ENCODE measurements at places on chromosomes 11 and 22.

- DNase-seq, result no peak
Observed at GRCh38 chr11:3015796-3016195, 23.7 kb upstream of the NAP1L4 start.

GRCh38 chr11:62030071-62030684 lies 62.7 kb upstream of the FTH1 start:
- DNase-seq, result no peak

GRCh38 chr11:115550291-115551059 lies 46.3 kb upstream of the CADM1 start:
- DNase-seq, result no peak

DNA sequence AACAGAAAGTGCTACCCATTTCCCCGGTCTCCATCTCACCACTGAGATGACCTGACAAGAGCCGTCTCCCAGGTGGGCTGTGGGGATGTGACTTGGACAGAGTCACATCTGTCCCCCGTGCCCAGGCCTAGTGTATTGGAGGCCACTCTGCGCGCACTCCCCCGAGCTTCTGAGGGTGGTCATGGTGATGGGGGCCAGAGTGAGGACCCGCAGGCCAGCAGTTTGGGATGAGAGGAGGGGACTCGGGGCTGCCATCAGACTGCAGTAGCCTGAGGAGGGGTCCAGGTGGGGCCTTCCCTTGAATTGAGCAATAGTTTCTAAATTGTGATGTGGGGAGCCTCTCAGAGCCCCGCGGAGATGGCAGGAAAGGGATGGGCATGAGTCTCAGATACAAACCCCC lies 852.6 kb downstream of the TBC1D22A start:
- DNase-seq, result no peak

- no peak for DNase-seq
Observed at GRCh38 chr11:123392844-123393243, 37.2 kb upstream of the GRAMD1B start.

GRCh38 chr22:22910272-22911240 lies 22.9 kb downstream of the IGLL5 start:
- DNase-seq, result no peak

DNA sequence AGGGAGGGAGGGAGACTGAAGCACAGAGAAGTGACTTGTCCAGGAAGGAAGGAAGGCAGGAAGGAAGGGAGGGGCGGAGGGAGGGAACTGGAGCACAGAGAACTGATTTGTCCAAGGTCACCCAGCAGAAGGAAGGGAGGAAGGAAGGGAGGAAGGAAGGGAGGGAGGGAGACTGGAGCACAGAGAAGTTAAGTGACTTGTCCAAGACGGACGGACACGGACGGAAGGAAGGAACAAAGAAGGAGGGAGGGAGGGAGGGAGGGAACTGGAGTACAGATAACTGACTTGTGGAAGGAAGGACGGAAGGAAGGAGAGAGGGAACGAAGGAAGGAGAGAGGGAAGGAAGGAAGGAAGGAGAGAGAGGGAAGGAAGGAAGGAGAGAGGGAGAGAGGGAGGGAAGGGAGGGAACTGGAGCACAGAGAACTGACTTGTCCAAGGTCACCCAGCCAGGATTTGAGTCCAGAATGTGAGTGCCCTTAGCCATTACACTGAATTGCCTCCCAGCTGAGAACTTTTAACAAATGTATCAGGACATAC lies 1.5 kb downstream of the SLC35F2 start:
- DNase-seq, result no peak
